Stimulated activated CD8-positive, alpha-beta memory T cell treated with anti-CD3 and anti-CD28 coated beads, Interleukin-15, amount 100 ng/mL, for 24 hours (primary cell): ENCODE measurements at places on chromosomes 4 and X.
A peak's percentile ranks its signal among the peaks of the same experiment; 100 is the strongest.

GRCh38 chr4:124123181-124123580, 589.4 kb downstream of the ANKRD50 start:
- no peak for DNase-seq

DNA sequence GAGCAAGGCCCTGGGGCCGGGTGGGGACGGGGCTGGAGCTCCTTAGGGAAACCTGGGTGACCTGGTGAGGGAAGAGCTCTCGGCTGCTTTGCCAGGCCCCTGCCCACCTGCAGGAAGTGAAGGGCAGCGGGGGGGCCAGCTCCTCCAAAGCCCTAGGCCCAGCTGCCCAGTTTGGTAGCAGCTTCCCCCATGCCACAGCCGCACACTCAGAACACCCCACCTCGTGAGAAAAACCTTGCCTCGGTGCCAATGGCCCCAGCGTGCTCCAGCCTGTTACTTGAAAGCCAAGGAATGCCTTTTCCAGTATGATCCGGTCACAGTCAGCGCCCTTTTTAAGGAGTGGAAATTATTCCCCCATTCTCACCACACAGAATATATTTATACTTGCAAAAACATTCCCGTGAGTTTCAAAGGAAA, 38.3 kb downstream of the ACOX3 start:
- DNase-seq: no peak

DNA sequence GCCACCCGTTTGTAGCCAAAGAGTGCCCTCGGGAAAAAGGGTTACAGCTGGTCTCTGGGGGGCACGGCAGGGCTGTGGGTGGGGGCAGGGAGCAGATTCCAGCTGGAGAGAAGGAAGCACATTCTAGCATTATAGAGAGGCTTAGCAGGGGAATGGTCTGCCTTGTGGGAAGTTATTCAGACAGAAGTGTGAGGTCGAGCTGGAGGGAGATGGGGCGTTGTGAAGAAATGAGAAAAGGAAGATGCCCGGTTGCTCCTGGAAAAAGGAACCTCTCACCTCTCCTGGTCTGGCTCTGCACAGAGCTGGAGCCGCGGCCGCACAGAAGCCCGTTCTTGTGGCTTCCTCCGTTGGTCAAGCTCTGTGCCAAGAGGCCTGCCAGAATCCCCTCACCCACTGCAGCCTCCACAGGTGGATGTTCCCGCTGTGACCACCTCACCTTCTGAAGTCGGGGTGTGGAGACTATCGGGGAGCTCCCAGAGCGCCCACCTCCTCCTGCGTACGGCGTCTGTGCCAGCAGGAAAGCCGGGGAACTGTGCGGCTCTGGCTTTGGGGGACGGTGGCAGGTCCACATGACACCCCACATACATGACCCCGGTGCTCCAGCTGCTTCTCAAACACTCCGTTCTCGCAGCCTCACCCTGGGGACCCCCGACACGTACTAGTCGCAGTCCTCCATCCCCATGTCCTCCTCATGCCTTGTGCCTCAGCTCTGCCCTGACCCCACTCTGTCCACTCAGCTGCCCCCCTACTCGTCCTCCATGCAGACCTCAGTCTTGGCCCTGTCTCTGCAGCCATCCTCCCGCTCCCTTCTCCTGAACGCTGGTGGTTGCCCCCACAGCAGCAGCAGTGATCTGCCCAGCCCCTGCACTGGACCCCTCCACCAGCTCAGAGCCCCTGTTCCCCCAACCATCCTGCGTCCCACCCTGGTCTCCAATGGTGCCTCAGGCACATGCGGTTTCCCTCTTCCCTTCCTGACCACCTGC, 52.2 kb upstream of the HGFAC start:
- no peak for DNase-seq

- DNase-seq: no peak
Measured at GRCh38 chr4:143549928-143550327, 36.4 kb downstream of the SMARCA5 start.

DNA sequence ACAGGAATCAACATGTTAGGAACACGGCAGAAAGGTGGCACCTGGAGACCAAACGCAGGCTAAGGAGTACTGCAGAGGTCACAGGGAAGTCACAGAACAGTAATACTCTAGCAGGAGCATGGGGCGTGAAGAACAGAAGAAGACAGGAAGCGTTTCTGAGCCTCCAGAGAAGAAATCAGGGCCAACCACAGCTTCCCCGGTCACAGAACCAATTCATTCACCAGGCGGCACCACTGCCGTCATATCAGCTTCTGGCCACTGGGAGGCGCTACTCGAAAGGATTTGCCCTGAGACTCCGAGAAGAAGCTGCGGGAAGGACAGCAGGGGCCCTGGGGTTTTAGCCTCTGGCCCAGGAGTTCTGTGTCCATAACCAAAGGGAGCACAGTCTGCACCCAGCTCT, 78.0 kb upstream of the DRD5 start:
- DNase-seq: peak; percentile 37
